ENCODE measurements at places on chromosomes 5 and 9. TPM values are rescaled to one million over a fixed set of nuclear protein-coding genes. Genes with fewer than 3 reads are reported as not detected.

The PPP1R26 gene
- total RNA-seq: 0.13 TPM

The MPDZ gene
- not detected for total RNA-seq

The ROPN1L gene
- 0.57 TPM for total RNA-seq

The IRGM gene
- 2.8 TPM for total RNA-seq

The PCDHB1 gene
- total RNA-seq: not detected

The TRIP13 gene
- total RNA-seq: 0.60 TPM

The TMC1 gene
- not detected for total RNA-seq

The QRFP gene
- total RNA-seq: not detected

The GALT gene
- total RNA-seq: 170 TPM

The SPINK1 gene
- total RNA-seq: not detected

The NR4A3 gene
- total RNA-seq: 0.47 TPM

The LMX1B gene
- total RNA-seq: not detected

The EIF4E1B gene
- total RNA-seq: not detected

The SLC44A1 gene
- total RNA-seq: 8.2 TPM

The SAXO1 gene
- 0.38 TPM for total RNA-seq

The CBY3 gene
- total RNA-seq: 0.99 TPM

The HRCT1 gene
- not detected for total RNA-seq

The KCNIP1 gene
- not detected for total RNA-seq

The TLX3 gene
- total RNA-seq: not detected

The LIX1 gene
- total RNA-seq: not detected

The FST gene
- total RNA-seq: 0.96 TPM

The FOXI1 gene
- not detected for total RNA-seq

The IFNK gene
- not detected for total RNA-seq

The ANXA6 gene
- total RNA-seq: 334 TPM

The NSUN2 gene
- 84.6 TPM for total RNA-seq

The MARCHF6 gene
- 197 TPM for total RNA-seq

The NFIL3 gene
- 4.1 TPM for total RNA-seq

The SOHLH1 gene
- total RNA-seq: not detected
